ENCODE measurements at places on chromosomes 7 and 10.

DNA sequence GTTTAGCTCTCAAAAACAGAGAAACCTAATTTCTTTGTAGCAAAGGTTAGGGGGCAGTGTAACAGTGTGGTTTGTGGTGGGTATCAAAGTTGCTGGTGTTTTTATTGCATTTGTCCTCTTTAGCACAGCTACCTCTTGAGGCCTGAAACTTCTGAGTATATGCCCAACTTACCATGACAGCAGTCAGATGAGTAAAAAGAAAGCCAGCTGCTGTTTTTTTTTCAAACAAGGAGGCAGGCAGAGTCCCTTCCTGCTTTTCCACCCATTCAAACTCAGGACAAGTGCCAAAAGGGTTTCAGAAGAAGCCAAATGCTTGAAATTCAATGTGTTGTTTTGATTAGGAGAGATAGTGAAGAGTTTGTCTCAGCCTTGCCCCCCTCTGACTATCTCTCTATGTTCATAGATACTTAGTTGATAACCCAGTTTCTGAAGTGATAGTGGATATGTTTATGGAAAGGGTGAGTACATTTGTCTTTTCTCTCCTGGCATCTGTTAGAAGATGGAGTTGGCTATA, 23.1 kb downstream of the GBF1 start:
- no peak for DNase-seq

GRCh38 chr7:39554583-39555165, 11.5 kb upstream of the YAE1 start:
- DNase-seq, result no peak

DNA sequence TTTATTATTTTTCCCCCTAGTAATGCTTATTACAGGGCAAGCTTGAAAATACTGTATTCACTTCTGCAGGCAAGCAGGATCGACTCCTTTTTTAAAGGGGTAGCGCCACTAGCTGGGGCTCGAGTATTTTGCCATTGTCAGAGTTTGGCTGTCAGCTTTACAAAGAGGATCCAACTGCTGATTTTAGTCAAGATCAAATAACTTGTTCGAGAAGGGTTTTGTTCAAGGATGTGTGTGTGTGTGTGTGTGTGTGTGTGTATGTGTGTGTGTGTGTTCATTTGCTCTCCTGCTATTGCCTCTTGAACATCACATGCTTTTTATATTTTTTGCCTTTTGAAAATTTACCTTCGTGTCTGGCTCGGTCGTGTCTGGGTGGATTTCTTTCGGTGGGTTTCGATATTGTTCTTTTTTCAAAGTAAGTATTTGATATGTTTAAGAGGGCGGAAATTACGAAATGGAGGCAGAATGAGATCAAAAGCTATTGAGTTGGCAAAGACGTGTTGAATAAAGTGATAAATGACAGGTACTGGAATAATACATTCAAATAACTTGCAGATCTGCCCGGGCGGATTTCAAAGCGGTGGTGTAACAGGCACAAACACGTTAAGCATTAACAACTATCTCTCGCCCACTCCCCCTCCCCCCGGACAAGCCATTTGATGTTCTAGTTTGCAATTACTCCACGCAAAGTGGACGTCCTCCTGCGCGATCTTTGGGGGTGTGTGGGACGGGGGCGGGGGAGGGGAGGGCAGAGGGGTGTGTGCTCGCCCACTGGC, 1.1 kb downstream of the ARID5B start:
- DNase-seq, result peak; percentile 80

- DNase-seq, result no peak
These were observed 14.1 kb downstream of the ZMIZ1 start for GRCh38 chr10:79082631-79083596.

GRCh38 chr10:60565492-60565891, 175.8 kb upstream of the ANK3 start:
- no peak for DNase-seq

- no peak for DNase-seq
These were observed 12.5 kb downstream of the ITPRIP start for GRCh38 chr10:104325436-104326435.

GRCh38 chr10:109696462-109696861, 226.8 kb downstream of the XPNPEP1 start:
- no peak for DNase-seq

DNA sequence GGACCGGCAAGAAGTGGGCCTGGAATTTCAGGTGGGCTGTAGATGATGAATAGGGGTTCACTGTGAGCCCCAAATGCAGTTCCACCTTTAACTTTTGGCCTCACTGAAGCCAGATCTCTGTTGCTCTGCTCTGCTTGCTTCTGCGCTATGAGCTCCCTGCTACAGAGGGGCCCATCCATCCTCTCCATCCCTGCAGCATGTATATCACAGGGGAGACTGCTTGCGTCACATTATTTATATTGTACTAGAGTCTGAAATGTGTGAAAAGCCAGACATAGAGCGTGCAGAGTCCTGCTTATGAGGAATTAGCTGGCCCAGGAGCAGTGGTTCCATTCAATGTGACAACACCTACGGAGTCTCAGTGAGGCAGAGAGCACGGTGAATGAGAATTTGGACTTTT, 69.9 kb downstream of the AOAH start:
- no peak for DNase-seq

DNA sequence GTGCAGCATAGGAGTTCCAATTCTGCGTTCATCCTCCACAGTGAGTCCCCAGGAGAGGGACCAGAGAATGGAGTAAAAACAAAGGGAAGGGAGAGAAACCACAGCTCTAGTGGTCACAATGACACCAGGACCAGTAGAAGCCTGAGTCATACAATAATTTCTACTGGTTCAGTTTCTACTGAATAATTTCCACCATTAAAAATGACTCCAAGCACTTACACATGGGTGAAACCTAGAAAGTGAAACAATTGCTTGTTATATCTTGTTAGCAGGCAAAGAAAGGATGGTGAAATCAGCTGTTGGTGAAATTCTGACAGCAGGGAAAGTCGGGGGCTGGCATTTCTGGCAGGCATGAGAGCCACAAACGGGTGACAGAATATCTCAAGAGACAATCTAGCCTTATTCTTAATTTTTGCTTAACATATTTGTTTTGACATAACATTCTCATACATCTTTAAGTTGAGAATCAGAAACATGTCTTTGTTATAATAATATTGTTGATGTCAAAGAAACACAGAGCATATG, 1065.8 kb upstream of the C7orf33 start:
- no peak for DNase-seq

DNA sequence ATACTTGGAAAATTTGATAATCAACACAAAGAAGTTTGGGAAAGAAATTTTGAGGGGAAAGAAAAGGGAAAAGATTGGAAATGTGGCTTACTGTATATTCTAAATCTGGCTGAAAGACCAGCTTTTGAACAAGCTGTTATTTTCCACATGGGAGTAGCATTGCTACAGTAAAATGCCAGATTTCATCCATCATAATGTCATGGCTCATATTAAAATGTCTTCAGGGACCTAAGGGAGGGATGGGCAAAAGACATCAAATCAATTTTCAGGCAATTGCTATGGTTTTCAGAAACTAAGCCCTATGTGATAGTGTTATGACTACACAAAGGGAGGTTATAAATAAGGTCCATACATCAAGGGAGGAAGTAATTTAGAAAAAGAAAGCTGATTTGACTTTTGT, 1116.9 kb upstream of the CELF2 start:
- no peak for DNase-seq

Data from CD4-positive, alpha-beta T cell treated with Interleukin-2 at 100 ng/mL for 4 hours (primary cell).